ENCODE measurements at places on chromosomes 7 and 10.

DNA sequence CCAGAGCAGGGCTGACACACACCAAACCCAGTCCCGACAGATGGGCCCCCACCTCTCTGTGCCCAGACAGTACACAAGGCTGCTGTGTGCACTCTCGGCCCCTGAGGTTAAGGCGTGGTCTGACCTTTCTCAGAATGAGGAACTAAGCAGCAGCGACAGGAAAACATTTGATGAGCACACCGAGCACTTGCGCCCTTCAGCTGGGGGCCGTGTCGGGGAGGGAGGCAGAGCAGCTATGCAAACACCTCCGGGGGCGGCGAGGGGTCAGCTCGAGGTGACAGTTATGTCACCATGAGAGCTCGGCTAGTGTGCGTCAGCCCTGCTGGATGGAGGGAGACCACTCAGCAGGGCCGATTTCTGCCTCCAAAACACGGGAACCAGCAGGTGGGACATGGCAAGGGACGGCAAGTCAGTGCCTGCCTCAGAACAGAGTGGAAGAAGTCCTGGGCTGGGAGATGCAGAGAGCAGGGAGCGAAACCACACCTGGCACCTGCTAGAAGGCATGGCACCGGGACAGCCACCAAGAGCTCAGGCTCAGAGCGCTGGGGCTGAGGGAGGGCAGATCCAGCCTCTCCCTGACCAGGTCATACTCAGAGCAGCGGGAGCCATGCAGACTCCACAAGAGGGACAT lies 57.4 kb downstream of the CHST15 start:
- peak; percentile 40 for DNase-seq

GRCh38 chr7:90229682-90230081 lies 15.3 kb upstream of the CFAP69 start:
- DNase-seq = no peak

DNA sequence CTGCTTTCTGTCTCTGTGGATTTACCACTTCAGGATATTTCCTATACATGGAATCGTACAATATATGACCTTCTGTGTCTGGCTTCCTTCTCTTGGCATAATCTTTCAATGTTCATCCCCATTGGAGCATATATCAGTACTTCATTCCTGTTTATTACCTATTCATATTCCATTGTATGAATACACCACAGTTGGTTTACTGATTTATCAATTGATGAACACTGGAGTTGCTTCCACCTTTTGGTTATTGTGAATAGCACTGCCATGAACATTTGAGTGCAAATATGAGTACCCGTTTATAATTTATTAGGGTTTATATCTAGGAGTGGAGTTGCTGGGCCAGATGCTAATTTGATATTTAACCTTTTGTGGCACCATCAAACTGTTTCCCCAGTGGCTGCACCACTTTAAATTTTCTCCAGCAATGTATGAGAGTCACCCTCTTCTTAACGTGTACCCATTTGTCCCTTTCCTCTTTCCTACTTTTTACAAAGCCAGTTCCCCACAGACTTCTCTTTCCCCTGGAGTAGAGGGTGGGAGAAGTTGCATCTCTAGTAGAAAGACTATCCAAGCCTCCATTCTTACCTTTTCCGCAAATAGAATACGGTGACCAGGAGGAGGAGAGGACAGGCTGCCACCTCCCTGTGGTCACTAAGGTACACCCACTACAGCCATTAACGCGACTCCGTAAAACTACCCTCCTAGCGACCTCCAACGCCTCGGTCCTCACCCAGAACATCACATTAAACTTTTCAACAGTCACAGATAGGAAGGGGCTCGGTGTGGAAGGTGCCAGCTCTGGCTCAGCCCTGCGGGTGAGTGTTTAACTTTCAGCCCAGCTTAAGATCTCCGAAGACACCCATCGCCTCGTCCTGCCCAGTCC lies 25.6 kb downstream of the SCD start:
- DNase-seq = no peak

- no peak for DNase-seq
These were observed 915.4 kb upstream of the AUTS2 start for GRCh38 chr7:68682910-68683309.

- no peak for DNase-seq
These were observed 70.2 kb upstream of the MKX start for GRCh38 chr10:27815846-27816245.

GRCh38 chr10:7984325-7984724 lies 70.2 kb upstream of the GATA3 start:
- no peak for DNase-seq

- DNase-seq = no peak
These were observed 32.7 kb downstream of the DPYSL4 start for GRCh38 chr10:132219486-132219885.

DNA sequence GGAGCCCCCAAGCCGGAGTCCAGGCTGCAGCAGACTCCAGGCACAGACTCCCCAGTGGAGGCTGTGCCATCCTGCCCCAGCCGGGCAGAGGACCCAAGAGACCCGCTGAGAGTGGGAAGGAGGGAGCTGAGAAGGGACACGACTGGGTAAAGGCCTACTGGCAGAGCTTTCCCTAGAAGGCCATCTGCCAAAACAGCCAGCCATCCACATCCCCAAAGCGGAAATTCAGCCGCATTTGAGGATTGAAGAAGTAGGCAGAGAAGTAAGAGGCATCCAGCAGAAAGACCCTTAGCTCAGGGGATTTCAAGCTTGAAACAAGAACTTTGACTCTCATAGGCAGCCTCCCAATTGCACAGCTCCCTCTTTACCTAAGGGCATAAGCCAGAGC lies 857 bp downstream of the CPXM2 start:
- DNase-seq = no peak

DNA sequence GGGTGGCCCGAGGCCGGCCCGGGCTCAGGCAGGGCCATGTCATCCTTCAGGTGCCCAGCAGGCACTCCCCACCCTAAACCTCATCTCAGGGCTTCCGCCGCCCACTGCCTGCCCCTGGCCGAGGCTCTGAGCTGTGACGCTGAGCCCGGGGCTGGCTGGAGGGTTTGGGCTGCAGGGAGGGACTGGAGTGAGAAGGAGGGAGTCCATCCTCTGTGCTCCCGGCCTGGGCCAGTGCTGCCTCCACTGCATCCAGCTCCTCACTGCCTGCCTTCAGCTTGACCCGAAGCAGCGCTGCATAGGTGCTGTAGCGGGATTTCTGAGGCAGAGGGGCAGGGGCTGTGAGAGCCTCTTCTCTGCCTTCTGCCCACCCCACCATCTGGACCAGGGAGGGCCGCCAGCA lies 7.6 kb downstream of the NFKB2 start:
- DNase-seq = no peak

GRCh38 chr10:130078120-130078519 lies 32.5 kb downstream of the C10orf143 start:
- no peak for DNase-seq

GRCh38 chr7:157867685-157868305 lies 531.0 kb downstream of the DNAJB6 start:
- no peak for DNase-seq

DNA sequence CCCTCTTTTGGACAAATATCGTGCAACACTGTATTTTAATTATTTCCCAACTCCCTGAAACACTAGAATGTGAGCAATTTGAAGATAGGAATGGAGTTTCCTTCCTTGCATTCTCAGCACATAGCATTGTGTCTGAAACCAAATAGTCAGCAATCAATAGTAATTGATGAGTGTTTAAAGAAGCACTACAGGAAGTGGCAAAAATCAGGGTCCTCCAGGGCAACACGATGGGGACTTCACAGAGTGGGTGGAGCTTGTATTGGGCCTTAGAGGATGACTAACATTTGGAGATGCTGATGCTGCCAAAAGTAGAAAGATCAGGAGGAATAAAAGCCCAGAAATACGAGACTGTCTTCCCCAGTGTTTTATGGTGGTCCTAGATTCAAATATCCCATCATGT lies 94.9 kb downstream of the NPSR1 start:
- DNase-seq = no peak

GRCh38 chr10:113047963-113048781 lies 98.1 kb downstream of the TCF7L2 start:
- DNase-seq = no peak

- DNase-seq = no peak
These were observed 153.4 kb downstream of the ATE1 start for GRCh38 chr10:121774404-121774803.

DNA sequence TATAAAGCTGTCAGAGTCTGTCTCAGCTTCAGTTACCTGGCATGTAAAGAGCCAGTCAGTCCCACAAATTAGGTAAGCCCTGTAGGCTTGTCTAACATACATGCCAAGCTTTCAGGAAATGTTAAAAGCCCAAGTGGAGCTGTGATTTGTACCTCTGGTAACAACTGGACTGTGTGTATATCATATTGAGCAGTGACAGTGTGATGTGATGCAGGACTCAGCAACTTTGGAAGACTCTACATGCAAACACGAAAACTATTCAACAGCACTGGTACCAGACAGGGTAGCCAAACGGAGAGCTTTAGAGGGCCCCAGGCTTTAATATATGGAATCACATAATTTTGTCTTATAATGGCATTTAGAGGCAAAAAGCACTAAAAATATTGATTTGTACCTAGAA lies 587.9 kb downstream of the PHTF2 start:
- no peak for DNase-seq

DNA sequence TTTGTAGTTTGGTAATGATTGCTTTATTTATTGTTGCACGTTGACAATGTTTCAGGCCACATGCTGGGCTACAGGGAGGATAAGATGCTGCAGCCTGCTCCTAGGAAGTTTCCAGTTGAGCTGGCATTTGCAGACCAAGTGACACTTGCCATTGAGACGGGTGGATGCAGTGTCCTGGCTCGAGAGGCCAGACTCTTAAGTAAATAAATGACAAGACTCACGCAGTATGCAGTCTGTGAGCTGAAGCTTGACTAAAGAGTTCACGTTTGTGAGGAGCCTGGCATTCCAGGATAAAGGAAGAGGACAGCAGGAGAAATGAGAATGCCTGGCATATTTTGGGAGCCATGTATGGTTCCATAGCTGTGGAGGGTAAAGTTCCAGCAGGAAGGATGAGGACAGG lies 105.8 kb downstream of the BAMBI start:
- DNase-seq = no peak

DNA sequence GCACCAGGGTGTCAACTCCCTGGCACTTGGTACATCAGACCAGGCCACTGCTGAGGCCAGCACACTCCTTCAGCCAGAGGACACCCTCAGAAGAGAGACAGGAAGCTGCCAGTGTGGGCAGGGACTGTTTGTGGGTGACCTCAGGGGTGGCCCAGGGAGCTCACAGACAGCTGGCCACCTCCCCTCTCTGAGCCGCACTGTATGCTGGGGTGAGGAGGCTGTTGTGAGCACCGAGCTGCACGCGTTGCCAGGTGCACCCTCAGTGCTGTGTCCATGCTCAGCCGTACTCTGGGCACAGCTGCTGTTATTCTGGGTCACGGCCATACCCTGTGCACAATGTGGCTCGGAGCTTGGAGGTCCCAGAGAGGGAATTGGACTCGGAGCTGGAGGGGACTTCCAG lies 61.5 kb upstream of the NANOS1 start:
- no peak for DNase-seq

DNA sequence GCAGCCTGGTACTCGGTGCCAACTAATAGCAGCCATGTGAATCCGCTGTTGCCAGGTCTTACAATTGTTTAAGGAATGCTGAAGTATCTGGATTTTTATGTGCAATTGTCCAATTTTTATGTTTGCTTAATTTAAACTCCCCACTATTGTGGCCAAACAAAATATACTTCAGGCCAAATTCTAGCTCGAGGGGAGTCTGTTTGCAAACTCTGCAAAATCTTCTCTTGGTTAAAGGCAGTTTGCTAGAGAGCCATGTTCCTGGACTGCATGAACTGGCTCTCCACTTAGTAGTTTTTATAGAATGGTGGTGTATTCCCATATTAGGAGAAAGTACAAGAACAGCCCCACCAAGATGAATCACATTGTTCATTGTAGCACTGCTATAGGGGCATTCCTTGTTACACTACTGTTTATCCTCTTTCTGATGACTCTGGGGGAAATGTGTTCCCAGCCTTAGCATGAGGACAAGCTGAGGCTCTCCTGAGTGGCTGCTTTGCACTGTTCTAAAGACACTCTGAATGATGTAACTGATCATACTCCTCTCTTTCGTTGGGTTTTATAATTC lies 178.0 kb upstream of the GLI3 start:
- no peak for DNase-seq

DNA sequence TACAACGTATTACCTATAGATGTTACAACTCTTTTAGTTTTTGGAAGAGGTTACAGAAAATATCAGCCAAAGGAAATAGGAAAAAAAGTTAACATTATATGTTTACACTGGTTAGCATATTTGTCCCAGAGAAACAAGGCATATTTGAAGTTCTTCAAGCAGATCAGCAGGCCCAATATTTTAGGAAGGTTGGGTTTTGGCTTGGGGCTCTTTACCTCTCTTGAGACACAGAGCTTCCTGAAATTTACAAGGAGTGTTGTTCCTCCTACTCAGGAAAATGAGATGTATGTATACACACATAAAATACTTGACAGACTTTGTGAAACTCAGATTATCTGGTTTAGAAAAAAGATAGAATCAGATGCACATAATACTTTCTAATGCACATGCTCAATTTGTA lies 323.6 kb downstream of the HGF start:
- no peak for DNase-seq

- no peak for DNase-seq
These were observed 213.4 kb downstream of the SUGCT start for GRCh38 chr7:40348126-40348728.

GRCh38 chr10:31871266-31872065 lies 57.2 kb downstream of the ARHGAP12 start:
- no peak for DNase-seq

DNA sequence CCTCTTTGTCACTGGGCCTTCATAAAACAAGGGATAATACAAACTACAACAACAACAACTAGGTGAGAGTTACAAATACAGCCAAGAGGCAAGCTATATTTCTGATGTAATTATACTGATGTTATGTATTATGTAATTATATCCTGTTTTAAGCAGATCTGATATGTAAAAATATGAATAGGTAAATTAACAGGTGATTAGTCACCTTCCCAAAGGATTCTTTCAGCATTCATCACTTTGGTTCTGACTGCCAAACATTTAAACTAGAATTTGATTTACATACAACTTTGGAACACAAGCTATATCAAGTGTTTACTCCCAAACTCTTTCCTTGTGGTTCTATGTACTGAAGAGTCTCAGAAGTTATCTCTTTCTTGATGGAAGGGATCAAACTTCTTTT lies 53.7 kb downstream of the BEND7 start:
- DNase-seq = no peak

- DNase-seq = no peak
These were observed 19.5 kb upstream of the PPP1R3C start for GRCh38 chr10:91652364-91652763.

DNA sequence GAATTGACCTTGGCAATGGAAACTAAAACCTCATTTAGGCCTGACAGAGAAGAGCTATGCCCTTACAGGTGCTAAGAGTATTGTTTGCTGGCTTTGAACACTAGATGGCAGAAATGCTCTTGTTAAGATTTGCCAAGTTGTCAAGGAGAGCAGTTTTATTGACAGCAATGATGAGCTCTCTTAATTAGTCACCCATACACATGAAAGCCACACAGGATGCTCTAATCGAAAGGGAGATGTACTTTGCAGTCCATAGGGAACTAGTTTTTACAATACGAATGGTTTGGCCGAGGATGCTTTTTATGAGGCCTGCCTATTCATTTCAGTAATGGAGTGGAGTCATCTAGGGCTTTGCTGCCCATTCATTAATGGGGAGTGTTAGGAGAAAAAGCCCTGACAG lies 45.4 kb upstream of the MBL2 start:
- no peak for DNase-seq
